NCI-H187 treated with DMSO at 0.1 percent for 48 hours (cell line): ENCODE measurements at places on chromosomes 2 and 18.
A peak's percentile ranks its signal among the peaks of the same experiment; 100 is the strongest.

- DNase-seq = no peak
Observed at GRCh38 chr2:207331674-207332073, 165.9 kb upstream of the KLF7 start.

GRCh38 chr2:231388725-231389346, 6.7 kb upstream of the B3GNT7 start:
- no peak for DNase-seq

GRCh38 chr18:79458131-79458838, 62.6 kb downstream of the NFATC1 start:
- DNase-seq = no peak

GRCh38 chr2:174078275-174078674, 113.1 kb upstream of the SP3 start:
- DNase-seq = no peak

DNA sequence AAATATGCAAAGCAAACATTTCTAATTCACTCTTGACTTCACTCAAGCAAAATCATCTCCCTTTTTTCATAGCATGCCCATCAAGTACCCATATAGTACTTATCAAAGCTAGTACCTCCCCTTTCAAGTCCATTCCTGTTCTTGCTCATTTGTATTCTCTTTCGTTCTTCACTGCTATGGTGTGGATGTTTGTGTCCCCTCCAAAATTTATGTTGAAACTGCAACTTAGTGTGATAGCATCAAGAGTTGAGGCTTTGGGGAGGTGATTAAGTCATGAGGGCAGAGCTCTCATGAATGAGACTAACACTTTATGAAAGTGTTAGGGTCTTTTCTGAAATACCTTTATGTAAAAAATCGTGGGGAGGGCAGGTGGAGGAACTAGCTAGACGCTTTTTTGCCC, 52.9 kb downstream of the RNU4ATAC start:
- peak; percentile 6 for DNase-seq

DNA sequence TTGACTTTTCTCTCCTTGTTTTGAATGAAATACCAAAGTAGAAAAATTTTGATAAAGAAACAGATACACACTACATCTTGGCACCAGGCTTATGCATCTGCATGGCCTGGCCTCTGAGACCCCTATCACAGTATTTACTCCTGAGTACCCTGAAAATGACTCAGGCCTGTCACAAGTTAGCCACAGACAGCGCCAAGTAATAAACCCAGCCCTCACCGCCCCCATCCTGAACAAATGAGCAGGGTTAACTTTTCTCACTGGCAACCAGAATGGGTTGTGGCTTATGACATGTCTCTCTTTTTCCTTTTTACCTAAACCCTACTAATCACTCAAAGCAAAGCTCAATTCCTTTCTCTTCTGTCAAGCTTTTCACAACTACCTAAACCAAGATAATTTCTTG, 35.3 kb downstream of the SPRED2 start:
- DNase-seq = no peak

DNA sequence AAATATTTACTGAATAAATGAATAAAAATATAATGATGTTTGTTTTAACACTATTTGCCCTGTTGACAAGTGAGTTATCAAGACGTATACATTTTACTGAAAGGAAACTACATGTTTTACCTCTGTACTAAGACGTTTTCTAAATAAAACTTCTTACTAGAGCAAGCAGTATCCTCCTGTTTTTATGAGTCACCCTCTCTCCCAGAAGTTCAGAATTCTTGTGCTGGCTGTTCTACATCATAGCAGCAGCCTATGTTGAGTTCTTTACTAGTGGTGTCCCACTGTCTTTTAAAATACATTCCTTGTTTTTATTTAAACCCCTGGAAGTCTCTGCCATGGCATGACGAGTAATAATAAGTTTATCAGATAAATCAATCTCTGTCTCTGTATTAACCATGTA, 297.4 kb downstream of the CALCRL start:
- DNase-seq = no peak
